ENCODE measurements at places on chromosomes 2 and 18. TPM values are rescaled to one million over a fixed set of nuclear protein-coding genes. Genes with fewer than 3 reads are reported as not detected.

GRCh38 chr2:216142540-216142939, 33.4 kb downstream of the XRCC5 start:
- no peak for DNase-seq

DNA sequence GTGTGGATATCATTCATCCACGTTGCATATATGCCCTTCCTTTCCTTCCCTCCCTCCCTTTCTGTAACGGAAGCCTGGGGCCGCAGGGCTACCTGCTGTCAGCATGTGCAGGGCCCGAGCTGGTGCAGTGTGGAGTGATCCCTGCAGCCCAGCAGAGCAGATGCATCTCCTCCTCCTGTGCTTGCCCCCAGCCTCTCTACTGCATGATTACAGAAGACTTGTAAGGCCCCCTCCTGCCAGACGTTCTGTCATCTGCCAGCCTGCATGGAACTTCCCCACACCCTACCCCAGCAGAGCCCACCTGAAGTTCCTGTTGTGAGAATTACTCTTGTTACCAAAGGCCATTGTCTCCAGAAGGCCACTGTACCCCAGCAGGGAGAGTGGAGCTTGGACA, 67.5 kb upstream of the FOSL2 start:
- no peak for DNase-seq

- DNase-seq = no peak
These were observed 1.0 kb downstream of the IL1A start for GRCh38 chr2:112783187-112783714.

GRCh38 chr2:105866216-105867185, 121.8 kb downstream of the NCK2 start:
- DNase-seq = no peak

- no peak for DNase-seq
These were observed 204 bp downstream of the FAM110C start for GRCh38 chr2:46131-46470.

DNA sequence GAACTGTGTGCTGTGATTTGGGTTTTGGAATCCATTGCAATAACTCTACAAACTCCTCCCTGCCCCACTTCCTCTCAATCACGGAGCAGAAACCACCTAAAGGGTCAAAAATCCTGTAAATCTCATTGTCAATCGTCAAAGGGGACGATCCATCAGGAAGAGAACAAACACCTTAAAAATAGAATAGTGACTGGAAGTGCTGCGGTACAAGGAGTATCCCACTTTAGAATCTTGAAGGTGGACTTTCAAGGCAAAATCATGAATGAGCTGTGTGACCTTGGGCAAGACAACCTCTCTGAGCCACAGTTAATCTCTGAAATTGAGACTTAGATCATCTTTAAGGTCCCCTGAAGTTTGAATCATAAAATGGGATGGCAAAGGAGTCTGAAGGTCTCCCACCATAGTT, 5.9 kb downstream of the PMAIP1 start:
- no peak for DNase-seq

The ANKAR gene
- 27.2 TPM for total RNA-seq

The EFHD1 gene
- 236 TPM for total RNA-seq
